HT-29 (cell line): ENCODE measurements at places on chromosomes 16 and 17. TPM values are rescaled to one million over a fixed set of nuclear protein-coding genes. Genes with fewer than 3 reads are reported as not detected.

PRDM7 gene
- not detected in 2 replicates for total RNA-seq

CLEC3A gene
- 64.6 and 71.2 TPM in 2 replicates for total RNA-seq

SPNS1 gene
- 79.6 and 88.8 TPM in 2 replicates for total RNA-seq

DNA sequence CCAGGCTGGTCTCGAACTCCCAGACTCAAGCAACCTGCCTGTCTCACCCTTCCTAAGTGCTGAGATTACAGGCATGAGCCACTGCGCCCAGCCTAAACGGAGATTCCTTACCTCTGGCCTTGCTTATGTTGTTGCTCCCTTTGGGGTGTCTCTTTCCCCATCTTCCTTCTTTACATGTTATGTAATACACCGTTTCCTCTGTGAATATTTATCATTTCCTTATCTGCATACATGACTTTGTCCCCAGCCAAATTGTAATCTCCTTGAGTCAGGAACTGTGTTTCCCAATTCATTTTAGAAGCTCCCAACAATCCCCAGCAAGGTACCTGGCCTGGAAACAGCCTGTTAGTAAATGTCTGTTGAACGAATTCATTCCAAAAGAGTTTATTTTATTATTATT lies 15.7 kb downstream of the COPZ2 start:
- no peak for DNase-seq

DNA sequence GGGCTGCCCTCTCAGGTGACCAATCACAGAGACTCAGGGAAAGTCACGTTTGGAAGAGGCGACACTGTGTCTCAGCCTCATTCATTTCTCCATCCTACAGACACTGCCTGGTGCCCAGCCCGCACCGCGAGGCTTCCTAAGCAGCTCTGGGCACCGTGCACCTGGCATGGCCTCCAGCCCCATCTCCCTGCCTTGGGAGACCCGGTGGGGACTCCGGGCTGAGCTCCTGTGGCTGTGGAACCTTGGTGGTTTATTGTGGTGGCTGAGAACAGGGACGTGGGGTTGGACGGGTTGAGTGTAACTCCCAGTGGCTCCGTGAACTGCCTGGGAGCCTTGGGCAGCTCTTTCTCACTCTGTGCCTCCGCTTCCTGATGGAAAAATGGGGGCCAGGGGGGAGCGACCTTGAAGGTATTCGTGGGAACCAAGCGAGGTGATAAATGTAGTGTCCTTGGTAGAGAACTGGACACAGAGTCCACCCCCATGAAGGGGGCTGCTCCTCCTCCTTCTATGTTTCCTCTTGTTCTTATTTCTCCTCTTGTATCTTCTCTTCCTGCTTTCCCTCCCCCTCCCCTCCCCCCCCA lies 215.4 kb downstream of the SEC14L1 start:
- DNase-seq: no peak

GRCh38 chr17:63474174-63474573 lies 2.7 kb upstream of the ACE start:
- no peak for DNase-seq

CHST5 gene
- total RNA-seq: 0.25 and 1.6 TPM in 2 replicates

QPRT gene
- total RNA-seq: 35.2 and 42.5 TPM in 2 replicates

GRCh38 chr17:58121925-58122324 lies 26.3 kb upstream of the OR4D1 start:
- DNase-seq: peak; percentile 58

HSD17B2 gene
- total RNA-seq: 39.0 and 40.8 TPM in 2 replicates

- DNase-seq: no peak
Observed at GRCh38 chr17:40337351-40337750, 27.2 kb downstream of the GJD3 start.

EMP2 gene
- total RNA-seq: 38.0 and 41.7 TPM in 2 replicates

APRT gene
- 669 and 675 TPM in 2 replicates for total RNA-seq

DNA sequence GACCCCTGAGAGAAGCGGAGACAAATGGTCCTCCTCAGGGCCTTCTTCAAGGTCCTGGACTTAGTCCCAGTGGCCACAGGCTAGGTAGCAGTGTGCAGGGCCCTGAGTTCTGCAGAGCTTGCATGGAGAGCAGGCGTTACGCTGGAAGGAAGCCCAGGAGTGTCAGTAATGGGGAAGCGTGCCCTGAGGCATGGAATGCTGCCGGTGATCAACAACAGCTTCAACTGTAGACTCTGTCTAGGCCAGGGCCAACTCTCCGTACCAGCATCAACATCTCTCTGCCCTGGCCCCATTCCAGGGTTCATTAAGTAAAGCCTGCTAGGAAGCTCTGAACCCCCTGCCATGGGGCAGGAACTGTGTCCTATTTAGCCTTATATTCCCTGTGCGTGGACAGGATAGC lies 568 bp upstream of the TNK1 start:
- peak; percentile 22 for DNase-seq

NOMO2 gene
- total RNA-seq: 122 and 130 TPM in 2 replicates

HP gene
- not detected in 2 replicates for total RNA-seq

DNA sequence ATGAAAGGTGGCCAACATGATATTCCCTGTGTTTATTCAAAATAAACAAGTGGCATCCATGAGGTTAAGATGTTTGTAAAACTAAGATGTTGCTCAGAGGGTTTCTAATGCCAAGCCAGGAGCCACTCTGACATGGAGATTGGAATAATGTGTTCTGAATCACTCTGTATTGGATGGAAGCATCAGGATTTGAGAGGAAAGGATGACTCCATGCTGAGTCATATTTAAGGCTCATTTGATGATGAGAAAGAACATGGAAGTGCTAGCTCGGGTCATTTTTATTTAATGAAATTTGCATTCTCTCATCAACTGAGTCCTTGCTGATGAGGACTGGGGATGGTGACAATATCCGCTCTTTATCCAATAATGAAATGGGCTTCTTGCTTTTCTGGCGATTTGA lies 6.2 kb downstream of the VAT1L start:
- DNase-seq: no peak

DNA sequence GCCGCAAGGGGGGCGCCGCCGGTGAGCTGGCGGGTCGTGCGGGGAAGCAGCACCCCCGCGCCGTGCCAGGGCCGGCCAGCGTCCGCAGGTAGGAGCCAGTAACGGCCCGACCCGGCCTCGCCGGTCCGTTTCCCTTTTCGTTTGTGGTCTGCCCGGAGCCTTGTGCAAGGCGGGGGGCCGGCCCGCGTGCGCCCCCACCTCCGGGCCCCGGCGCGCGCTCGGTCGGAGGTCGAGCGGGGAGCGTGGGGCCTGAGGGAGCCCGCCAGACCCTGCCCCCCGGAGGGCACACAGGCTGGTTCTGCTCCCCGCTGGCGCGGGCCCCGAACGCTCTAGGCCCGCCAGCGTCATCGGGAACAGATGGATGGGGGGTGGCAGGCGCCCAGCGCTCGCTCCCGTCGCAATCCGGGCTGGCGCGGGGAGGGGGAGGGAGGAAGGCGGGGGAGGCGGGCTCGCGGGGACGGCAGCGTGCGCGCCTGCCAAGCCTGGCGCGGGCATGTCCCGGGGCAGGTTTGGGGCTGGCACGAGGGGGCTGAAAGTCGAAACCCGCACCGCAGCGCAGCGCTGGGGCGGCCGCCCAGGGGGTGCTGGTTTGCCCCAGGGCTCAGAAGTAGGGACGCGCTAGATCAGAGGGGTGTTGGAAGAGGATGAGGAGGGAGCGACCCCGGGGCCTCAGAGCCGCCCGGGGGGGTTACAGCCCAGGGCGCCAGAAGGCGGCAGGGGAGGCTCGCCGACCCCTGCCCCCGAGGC lies 1.5 kb upstream of the GSE1 start:
- peak; percentile 80 for DNase-seq

DNA sequence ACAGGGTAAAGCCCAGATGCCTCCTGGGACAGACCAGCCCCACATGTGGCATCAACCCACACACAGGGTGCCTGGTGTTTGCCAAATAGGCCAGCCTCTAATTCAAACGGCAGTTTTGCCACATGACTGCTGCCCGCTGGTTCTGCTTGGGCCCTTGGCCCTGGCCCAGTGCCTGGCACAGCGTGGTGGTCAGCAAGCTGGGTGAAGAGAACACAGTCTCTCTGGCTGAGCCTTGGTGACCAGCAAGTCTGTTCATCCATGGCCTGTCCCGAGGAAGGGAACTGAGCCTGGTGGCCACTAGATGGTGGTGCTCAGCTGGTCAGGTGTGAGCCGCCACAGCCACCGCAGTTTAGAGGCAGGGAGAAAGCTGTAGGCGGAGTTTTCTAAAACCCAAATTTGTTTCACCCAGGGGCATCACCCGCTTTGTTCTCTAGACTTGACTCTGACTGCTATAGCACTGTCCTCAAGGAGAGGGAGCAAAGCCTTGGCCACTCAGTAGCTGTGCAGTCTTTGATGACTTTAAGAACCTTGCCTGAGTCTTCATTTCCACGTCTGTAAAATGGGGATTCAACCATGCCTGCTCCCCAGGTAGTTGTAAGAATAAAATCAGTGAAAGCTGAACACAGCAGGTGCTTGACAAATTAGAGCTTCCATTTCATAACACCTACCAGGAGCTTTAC lies 4.7 kb upstream of the GFAP start:
- peak; percentile 76 for DNase-seq

PPM1D gene
- total RNA-seq: 11.3 and 13.1 TPM in 2 replicates

DNA sequence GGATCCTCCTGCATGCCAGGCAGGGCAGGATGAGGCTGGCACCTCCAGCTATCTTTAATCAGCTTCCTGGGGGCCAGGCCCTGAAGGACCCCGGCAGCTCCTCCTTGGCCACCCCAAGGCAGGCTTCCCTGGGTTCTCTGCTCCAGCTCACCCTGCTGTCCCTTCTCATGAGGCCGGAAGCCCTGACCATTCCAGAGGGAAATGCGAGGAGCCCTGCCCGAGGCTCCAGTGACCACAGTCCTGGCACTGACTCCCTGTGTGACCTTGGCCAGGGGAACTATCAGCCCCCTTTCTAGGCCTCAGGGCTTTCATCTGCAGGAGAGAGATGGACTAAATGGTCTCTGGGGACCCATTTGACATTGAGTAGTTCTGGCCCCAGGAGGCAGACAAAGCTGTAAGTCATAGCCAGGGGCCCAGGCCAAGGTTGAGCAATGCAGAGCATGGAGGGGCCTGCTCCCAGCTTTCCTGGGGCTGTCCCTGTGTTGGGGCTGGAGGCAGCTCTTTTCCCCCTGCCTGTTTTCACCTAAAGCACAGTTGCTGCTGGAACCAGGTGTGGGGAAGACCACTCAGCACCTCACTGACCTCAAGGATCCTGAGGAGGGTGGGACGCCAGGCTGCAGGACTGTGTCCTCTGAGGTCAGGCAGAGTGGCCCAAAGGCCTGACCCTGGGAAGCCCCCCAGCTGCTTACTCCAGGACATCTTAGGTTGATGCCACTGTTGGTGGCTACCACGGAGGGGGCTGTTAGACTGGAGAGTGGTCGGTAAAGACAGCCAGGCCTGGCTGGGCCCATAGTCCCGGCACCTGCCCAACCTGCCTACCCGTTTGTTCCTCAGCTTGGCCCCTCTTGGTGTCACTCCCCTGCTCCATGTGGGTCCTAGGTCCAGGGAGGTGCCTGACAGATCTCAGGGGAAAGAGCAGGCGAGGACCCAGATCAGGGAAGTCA lies 8.1 kb downstream of the KCNH6 start:
- no peak for DNase-seq

GRCh38 chr17:72338847-72339790 lies 218.3 kb downstream of the SOX9 start:
- peak; percentile 68 for DNase-seq

- no peak for DNase-seq
Observed at GRCh38 chr17:39666601-39667261, 1.5 kb upstream of the PNMT start.

GRCh38 chr16:50859628-50860360 lies 117.9 kb downstream of the CYLD start:
- no peak for DNase-seq

- no peak for DNase-seq
Observed at GRCh38 chr16:85258629-85259028, 146.4 kb upstream of the CIBAR2 start.

GRCh38 chr16:76676356-76676755 lies 399.2 kb downstream of the CNTNAP4 start:
- DNase-seq: peak; percentile 95

DPEP3 gene
- not detected in 2 replicates for total RNA-seq

GRCh38 chr17:73720187-73720834 lies 76.1 kb upstream of the SDK2 start:
- DNase-seq: no peak

DNA sequence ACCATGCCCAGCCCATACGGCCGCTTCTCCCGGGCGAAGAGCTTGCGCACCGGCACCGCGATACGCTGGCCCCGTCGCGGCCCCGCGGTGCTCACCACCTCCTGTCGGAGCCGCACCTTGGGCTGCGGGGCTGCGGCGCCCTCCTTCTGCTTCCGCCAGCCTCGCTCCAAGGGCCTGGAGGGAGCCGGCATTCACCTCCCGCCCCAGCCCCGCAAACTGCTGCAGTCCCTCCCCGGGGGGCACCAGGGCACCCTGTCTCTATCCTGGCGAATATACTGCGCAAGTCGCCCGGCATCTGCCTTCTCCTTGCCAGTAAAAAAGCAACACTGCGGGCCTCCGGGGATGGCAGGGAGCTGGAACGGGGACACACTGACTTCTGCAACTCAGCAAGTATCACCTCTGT lies 8.3 kb downstream of the SNRNP25 start:
- no peak for DNase-seq

DNA sequence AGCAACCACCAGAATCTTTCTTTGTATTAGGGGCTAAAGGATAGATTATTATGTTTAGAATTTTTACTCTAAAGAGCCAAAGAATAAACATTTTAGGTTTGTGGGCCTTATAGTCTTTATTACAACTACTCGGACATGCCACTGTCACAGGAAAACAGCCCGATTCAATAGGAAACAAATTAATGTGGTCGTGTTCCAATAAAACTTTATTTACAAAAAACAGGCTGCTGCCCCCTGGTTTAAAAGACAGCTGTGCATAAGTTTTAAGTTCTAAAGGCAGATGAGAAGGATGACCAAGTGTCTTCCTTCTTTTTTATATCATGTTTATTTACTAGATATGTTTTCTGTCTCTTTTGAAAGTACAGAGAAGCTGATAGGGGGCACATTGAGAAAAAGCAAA lies 166.5 kb downstream of the HS3ST3A1 start:
- no peak for DNase-seq

GRCh38 chr17:41340934-41341861 lies 9.4 kb downstream of the KRT33A start:
- DNase-seq: no peak

- peak; percentile 18 for DNase-seq
Observed at GRCh38 chr17:80990921-80991644, 558 bp upstream of the CHMP6 start.

DNA sequence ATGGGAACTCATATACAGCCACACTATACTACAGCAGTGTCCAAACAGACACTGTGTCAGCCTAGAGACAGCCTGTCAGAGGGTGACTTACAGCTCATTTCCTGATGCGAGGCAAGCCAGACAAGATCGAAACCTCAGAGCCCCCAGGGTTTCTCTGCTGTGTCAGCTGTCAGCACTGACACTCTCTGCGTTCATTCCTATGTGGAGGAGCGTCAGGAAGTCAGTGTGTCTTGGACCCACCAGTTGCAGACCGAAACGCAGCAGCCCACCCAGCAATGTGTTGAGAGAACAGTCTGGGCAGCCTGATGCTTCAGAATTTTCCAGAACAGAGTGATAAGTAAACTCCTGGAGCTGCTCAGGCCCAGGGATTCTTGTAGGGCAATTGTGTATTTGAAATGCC lies 20.6 kb upstream of the MAPT start:
- no peak for DNase-seq

PYY gene
- not detected in 2 replicates for total RNA-seq

- peak; percentile 65 for DNase-seq
Observed at GRCh38 chr17:39213852-39214251, 11.9 kb downstream of the STAC2 start.

- DNase-seq: no peak
Observed at GRCh38 chr16:26930786-26931581, 135.7 kb upstream of the C16orf82 start.

- DNase-seq: peak; percentile 10
Observed at GRCh38 chr17:19376811-19377210, 1.5 kb upstream of the MAPK7 start.

GRCh38 chr17:80029258-80029974 lies 6.3 kb downstream of the TBC1D16 start:
- peak; percentile 41 for DNase-seq

NT5M gene
- total RNA-seq: 0.41 and 2.0 TPM in 2 replicates

CES1 gene
- not detected in 2 replicates for total RNA-seq
